Lower leg skin (tissue), 4 donors: ENCODE measurements at places on chromosomes 2 and 18. TPM values are rescaled to one million over a fixed set of nuclear protein-coding genes. Genes with fewer than 3 reads are reported as not detected.

GRCh38 chr2:219245899-219246230 is 586 bp downstream of the STK16 start:
- no peak for DNase-seq

GRCh38 chr2:120885749-120886148 is 150.1 kb downstream of the GLI2 start:
- DNase-seq = no peak

- peak; percentile 89 for DNase-seq
Observed at GRCh38 chr2:85737481-85737880, 16.3 kb upstream of the ATOH8 start.

GRCh38 chr2:101509499-101510284 is 34.8 kb upstream of the RFX8 start:
- DNase-seq = peak; percentile 48

GRCh38 chr2:225002656-225003045 is 39.6 kb downstream of the DOCK10 start:
- no peak for DNase-seq

GRCh38 chr2:216683846-216684245 is 11.5 kb downstream of the IGFBP5 start:
- DNase-seq = peak; percentile 93

- DNase-seq = peak; percentile 88
Observed at GRCh38 chr18:45617284-45617683, 2.0 kb downstream of the SLC14A2 start.

ANKRD23 gene
- total RNA-seq = 8.1 TPM

PRKAG3 gene
- total RNA-seq = 0.32 TPM

DNA sequence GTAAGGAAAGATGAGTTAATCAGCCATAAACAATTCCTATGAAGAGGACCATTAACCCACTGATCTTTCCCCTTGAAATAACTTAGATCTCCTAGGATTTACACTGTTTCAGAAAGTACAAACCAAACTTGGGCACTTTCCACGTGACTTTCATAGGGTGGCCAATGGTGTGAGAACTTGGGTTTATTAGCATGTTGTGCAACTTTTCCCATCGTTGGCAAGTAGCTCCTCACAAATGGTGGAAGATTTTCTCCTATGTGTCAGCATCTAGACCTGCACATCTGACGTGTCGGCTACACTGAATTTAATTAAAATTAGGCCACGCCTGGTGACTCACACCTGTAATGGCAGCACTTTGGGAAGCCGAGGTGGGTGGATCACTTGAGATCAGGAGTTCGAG is 116.3 kb downstream of the GALNT1 start:
- no peak for DNase-seq

ZNF385B gene
- not detected for total RNA-seq

- DNase-seq = no peak
Observed at GRCh38 chr2:61658841-61659780, 121.0 kb upstream of the XPO1 start.

GRCh38 chr18:75530566-75531211 is 103.2 kb upstream of the SMIM21 start:
- DNase-seq = no peak

- no peak for DNase-seq
Observed at GRCh38 chr2:232321817-232322559, 56.6 kb upstream of the ALPP start.

- peak; percentile 4 for DNase-seq
Observed at GRCh38 chr2:240506406-240507059, 51.3 kb downstream of the ANKMY1 start.

- DNase-seq = no peak
Observed at GRCh38 chr18:3044931-3045698, 32.2 kb upstream of the LPIN2 start.

DNA sequence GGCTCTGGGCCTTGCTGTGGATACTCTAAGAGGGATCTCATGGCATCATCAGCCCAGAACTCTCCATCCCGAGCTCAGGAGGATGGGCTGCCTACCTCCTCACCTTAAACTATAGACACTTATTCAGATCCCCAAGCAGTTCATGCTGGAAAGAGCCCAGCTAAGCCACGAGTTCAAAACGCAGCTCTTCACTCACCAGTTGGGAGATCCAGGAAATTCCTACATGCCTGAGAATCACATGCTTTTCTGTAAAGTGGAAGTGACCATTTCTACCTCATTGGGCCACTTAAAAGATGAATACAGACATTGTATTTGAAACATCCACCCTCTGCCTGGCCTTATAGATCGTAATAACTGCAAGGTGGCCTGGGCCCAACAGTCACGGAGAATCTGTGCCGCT is 6.6 kb downstream of the ATOH8 start:
- DNase-seq = no peak

DNA sequence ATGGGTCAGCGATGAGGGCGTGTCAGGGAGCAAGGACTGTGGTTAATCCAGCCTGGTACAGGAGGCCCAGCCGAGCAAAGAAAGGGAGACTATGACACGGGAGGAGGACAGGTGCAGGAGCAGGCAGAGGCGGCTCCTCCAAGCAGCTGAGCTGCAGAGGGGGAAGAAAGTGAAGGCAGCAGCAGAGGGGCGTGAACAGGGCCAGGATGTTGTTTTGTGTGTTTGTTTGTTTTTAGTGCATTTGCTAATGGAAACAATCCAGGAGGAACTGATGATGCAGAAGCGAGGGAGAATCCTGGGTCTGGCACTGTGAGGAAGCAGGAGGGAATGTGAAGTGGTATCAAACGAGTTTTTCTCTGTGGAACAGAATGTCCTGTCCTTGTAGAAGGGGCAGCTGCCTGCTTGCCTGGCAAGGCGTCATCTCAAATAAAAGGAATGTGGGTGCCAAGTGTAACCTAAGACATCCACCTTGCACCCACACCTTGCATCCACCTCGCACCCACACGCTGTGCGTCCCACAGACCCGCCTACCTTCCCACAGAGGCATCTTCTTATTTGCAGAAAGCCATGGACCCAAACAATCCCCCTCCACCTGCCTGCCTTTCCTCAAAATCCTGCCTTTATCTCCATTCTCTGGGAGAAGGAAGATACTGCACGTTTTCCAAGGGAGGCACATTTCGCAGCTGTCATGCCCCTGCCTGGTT is 134.8 kb downstream of the SH3BP4 start:
- DNase-seq = no peak

DNA sequence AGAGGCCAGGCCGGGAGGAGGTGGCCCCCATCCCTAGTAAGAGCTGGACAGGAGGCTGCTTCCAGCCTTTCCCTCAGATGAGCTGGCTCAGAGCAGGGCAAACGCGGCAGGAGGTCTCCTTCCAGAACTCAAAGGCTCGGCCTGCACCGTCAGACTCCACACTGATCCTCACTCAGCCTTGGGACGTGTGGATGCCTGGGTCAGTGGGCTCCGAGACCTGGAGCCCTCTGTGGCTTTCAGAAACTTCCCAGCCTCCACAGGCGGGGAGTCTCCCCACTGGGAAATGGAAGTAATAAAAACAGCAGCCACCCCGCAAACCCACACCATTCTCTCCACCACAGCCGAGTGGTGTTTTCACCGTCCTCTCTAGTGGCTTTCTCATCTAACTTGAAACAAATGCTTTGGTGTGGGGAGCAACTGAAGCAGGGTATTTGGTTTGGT is 54.3 kb downstream of the INPP5D start:
- DNase-seq = peak; percentile 72

XPO1 gene
- 49.9 TPM for total RNA-seq

GRCh38 chr18:52694804-52695203 is 354.8 kb downstream of the DCC start:
- DNase-seq = no peak

- DNase-seq = peak; percentile 99
Observed at GRCh38 chr2:96531872-96532505, 4.6 kb upstream of the ARID5A start.

DNA sequence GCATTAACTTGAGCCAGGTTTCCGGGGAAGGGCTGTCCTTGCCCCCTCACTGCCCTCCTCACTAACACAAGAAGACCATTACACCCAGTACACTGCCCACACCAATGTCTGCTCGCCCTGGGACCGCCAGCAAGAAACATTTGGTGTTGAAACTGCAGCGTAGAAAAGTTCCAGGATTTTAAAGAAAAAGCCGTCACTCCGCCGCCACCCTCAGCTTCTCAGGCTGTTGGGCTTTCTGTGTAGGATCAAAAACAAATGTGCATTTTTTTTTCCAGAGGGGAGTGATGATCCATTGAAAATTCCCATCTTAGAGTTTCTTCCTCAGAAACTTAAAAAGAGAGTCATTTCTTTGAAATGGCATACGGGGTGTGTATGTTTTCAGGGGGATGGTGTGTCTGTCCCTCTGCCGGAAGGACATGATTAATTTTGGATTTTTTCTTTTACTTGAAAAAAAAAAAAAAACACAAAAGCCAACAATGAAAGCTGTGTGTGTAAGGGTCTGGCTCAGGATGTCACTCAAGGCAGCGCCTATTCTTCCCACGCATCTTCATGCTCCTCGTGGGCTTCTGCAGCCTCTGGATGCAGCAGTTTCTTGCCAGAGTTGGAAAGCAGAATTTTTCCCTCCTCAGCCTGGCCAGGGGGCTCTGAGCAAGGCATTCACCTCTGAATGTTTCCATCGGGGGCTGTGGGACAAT is 184.9 kb downstream of the GLI2 start:
- DNase-seq = no peak

ZNF521 gene
- total RNA-seq = 8.9 TPM

DNA sequence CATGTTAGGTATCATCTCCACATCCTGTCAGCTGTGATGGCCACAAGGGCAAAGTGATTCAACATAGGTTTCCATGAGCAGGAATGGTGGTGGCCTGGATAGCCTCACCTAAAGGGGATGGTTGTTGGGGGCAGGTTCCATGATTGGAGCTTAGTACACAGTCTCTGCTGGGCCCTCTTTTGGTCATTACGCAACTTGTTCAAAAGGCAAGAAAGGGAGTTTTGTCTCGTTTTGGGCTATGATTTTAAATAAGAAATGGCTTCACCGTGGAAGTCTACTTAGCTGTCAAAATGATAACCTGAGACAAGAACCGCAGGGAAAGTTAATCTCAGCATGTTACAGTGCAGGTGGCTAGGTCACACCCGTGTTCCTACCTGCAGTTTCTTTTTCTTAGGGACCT is 13.1 kb upstream of the MC4R start:
- DNase-seq = no peak

GRCh38 chr2:189585226-189585756 is 4.7 kb upstream of the SLC40A1 start:
- no peak for DNase-seq

DNA sequence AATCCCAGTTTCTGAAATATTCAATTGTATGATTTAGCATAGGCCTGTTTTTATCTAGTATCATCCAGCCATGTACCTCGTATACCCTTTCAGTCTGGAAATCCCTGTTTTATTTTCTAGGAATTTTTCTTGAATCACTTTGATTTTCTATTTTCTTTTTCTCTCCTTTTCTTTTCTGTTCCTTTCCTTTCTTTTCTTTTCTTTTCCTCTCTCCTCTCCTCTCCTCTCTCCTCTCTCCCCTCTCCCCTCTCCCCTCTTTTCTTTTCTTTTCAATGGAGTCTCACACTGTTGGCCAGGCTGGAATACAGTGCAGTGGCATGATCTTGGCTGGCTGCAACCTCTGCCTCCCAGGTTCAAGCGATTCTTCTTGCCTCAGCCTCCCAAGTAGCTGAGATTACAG is 63.5 kb downstream of the SMCHD1 start:
- no peak for DNase-seq

DNA sequence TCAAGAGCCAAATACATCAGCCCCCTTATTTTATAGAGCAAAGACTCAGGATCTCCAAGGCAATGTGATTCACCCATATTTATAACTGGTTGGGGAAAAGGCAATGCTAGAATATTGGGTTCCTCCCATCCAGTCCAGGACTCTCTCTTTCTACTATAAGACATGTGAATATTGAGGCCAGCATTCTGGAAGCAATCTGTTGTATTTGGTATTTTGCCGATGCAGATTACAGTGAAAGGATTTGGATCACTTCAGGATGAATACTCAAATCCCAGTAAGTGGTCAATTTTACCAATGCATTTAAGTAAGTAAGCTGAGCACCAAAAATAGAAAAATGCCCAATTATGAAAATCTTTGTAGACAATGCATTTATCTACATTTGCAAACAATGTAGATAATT is 1834.7 kb upstream of the PIK3C3 start:
- no peak for DNase-seq

DNA sequence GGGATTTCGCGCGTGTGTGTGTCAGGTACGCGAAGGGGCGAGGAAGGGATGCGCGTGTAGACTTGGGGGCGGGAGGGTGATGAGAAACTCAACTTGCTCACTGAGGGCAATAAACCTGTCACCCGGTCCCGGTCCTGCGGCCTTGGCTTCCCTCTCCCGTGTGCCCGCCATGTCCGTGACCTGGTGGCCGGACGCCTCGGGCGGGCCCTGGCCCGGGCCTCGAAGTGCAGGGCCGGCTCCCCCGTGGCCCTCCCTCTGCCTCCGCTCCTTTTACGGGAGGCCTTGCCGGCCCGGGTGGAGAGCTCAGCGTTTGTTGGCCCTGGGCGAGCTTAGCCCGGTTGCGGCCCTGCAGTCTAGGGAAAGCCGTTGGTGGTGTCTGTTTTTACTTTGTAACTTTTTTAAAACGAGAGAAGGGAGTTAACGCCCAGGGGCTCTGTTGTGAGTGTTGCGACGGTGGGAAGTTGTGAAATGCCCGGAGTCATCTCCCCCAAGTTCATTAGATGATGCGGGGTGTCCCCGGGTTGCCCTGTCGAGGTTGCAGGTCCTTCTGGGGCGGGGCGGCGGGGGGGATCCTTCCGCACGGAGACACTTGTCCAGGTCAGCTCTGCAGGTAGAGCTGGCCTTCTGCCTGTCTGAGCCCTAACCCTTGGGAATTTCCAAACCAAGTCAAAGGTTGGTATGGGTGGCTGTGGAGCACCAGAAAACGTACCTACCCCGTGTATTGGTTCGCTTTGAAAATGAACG is 883 bp downstream of the SMCHD1 start:
- DNase-seq = peak; percentile 31

- DNase-seq = no peak
Observed at GRCh38 chr2:19857806-19858205, 44.0 kb downstream of the TTC32 start.

DNA sequence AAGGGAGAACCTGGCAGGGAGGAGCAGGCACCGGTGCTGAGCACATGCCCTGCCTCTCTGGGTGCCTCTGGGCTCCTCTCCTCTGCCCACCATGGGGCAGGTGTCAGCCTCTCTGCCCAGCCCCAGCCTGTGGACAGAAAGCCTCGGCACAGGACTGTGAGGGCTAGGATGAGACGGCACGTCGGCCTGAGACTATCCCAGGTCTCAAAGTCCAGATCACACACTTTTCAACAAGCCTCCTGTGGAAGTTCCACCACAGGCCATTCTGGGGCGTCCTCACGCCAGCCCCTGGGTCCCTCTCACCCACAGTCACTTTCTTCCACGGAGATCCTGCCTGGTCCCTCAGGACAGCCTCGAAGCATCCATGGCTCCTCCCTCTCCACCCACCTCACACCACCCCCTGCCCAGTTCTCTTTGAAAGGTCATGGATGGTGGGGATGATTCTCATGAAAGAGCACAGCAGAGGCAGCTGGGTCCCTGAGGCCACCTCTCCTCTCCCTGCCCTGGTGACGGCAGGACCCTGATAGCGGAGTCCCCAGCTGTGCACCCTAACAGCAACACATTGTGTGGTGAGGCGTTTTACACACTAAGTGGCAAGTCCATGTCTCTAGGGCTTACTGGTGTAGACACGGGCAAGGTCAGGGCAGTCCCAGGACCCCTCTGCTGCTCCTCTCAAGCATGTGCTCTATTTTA is 569.4 kb upstream of the SALL3 start:
- peak; percentile 72 for DNase-seq

OTX1 gene
- total RNA-seq = 9.2 TPM
